ENCODE measurements at places on chromosomes 5 and 9.
A peak's percentile ranks its signal among the peaks of the same experiment; 100 is the strongest.

DNA sequence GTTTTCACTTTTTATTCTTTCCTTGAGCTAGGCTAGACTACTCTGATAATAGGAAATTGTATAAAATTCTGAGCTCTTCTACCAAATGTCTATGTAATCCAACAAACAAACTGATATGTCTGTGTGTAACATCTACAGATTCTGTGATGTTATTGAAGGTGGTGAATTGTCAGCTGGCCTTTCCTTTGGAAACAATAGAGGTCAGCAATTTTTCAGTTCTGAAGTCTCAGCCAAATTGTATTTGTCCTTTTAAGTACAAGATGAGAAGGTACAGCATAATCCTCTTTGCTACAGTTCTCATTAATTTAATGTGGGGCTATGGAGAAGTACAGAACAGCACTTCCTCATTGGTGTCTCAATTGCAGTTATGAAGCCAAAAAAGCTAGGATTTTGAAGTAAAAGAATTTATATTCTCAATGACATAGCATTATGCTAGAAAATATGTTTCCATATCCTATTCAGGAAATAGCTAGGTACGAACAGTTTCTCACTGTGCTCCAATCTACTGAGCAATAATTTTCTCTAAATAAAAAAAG, 198.0 kb downstream of the HINT1 start:
- no peak for DNase-seq

- DNase-seq = no peak
Measured at GRCh38 chr5:173653822-173654523, 37.5 kb upstream of the BOD1 start.

DNA sequence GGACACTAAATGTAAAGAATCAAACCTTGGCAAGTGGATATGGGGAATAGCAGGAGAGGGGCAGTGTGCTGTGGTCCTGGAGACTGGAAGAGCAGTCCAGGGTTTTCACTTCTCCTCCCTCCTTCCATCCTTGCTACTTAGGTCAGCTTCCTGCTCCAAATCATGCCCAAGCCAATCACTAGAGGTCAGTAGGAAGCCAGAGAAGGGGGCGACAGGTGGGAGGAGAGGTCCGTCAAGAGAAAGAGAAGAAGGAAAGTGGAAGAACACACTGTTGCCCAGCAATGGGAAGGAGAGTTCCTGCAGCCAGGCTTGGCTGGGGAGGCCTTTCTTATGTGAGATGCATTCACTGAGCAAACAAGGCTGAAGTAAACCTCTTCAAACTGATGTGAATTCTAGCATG, 289.6 kb downstream of the DTWD2 start:
- no peak for DNase-seq

DNA sequence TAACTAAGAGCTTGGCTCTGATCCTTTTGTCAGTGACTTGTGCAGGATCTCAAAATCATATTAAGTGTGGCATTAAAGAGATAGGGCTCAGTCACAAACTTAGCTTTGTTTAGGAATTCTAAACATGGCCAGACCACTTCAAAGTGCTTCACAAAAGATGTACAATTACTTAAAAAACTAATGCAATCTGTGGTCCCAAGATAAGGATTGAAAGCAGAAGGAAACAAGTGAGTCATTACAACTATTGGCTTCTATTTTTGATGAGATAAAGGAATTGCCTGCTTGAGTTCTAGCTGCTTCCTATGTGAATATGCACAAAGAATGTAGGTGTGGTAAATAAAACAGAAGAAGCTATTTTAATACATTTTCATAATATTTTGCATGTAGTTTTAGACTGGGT, 44.9 kb upstream of the SLC12A2 start:
- DNase-seq = no peak

DNA sequence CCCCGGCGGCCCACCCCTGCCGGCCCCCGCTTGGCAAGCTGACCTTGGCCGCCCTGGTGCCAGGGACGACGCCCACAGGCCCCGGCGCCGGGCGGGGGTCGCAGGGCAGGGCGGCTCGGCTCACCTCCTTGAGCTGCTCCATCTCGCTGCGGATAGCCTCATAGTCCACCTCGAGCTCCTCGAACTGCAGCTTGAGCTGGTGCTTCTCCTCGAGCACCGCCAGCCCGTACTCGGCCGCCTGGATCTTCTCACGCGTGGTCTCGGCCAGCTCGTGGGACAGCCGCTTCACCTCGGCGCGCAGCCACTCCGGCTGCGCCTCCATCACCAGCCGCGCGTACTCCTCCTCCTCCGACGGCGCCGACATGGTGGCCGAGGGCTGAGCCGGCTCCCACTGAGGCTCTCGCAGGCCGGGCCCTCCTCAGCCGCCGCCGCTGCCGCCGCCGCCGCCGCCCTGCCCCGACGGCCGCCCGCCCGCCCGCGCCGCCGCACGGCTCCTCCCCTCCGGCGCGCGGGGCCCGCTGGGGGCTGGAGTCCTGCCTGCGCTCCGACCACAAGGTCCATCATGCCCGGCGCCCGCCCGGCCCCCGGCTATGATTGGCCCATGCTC, at the start of gene BICD2:
Gene BICD2 (minus strand): TSS at position 453 of the 607 bp plus-strand sequence. CDS start 89 bp downstream, at position 364.
- no peak for DNase-seq

DNA sequence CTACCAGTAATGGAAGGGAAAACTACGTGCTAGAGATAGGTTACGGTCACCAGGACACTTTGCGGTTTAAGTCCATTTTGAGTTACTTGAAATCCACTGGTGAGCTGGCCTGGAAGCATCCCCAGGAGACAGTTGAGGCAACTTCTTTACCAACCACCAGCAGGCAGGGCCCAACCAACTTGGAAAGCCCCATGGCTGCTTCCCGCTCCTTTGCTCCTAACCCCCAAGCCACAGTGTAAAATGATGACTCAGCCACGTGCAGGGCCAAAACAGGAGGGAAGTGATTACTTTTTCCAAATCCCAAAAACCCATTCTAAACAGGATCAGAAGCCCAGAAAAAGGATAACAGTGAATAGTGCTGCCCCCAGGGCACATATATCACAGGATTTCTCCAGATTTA, 87.4 kb downstream of the PAX5 start:
- DNase-seq = no peak

GRCh38 chr5:155008669-155009068, 4.9 kb upstream of the KIF4B start:
- DNase-seq = no peak

DNA sequence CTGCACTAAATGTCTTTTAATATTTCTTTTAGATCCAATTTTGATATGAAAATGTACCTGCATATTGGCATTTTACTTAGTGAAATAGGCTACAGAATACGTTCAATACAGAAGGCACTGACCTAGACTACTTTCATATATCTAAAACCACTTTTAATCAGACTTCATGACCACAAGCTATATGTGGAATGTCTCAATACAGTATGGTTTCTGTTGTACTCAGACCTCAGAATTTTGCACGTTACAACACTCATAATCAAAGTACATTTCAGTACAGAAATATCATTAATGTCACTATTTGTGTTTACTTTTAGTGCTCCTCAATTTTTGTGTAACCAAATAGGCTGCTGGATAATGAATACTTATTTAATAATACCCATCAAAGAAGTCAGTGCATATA, 74.8 kb downstream of the MEF2C start:
- no peak for DNase-seq

- DNase-seq = no peak
Measured at GRCh38 chr5:149561848-149562247, 10.6 kb upstream of the CSNK1A1 start.

- peak; percentile 34 for DNase-seq
Measured at GRCh38 chr5:160199410-160199911, 29.8 kb upstream of the FABP6 start.

DNA sequence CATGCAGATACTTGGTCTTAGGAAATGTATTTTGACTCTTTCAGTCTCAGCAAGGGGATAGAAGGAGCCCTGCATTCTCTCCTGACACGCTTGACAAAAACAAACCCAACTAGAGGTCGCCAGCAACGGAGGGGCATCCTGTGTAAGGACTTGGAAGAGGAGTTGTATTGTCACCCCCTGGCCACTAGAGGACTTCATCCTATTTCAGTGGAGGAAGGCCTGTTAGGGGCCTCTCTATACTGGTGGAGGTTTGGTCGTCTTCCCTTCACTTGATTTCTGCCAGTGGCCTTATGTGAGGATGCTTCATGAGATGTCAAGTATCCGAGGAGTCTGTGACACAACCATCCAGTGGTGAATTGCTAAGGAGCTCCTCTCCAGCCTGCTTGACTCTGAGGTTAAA, 122.8 kb upstream of the STC2 start:
- peak; percentile 36 for DNase-seq

DNA sequence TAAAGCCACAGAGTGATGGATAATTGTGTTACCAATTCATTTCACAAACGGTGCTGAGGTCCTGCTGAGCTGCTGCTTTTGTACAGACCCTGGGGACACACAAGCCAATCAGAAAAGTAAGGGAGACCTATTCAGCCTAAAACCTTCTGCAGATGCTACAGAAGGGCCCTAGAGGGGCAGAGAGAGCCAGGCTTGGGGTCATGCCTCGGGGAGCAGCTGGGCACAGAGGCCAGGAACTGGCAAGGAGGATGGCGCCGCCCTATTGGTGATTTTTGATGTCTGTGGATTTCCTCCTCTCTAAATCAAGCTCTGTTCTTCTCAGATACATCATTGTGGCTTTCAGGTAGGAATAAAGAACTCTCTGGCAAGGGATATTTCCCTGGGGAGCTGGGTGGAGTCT, 181.9 kb downstream of the ZNF462 start:
- DNase-seq = no peak

- no peak for DNase-seq
Measured at GRCh38 chr5:175736652-175737051, 78.8 kb downstream of the HRH2 start.

DNA sequence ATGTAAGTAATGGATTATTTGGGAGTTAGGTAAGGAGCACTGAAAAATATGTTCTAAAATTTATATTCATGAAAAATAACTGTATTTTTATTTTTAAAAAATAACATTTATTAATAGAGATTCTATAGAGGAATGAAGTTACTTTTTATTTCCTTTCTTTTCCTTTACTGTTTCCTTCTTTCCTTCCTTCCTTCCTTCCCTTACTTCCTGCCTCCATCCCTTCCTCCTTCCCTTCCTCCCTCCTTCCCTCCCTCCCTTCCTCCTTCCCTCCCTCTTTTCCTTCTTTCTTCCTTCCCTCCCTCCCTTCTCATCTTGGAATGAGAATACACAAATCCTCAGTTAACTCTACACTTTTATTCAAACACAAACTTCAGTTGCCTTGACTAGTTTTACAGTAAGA, 560.1 kb downstream of the RAB3C start:
- no peak for DNase-seq

DNA sequence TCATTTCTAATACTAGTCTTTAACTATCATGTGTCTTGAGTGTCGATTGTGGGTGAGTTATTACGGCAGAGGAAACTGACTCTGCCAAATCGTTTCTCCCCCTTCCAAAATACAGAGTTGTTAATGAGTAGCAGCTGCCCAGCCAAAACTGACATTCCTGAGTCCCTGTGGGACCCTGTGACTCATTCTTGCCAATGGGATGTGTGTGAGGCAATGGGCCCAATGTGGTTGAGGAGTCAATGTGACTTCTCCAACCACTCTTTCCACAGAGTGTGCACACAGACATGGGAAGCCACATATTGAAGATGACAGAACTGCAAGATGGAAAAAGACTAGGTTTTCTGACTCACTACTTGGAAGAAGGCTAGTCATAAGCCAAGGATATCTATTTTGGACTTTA, 434.7 kb downstream of the DTWD2 start:
- no peak for DNase-seq

GRCh38 chr9:77316058-77316457, 138.7 kb downstream of the VPS13A start:
- DNase-seq = no peak

DNA sequence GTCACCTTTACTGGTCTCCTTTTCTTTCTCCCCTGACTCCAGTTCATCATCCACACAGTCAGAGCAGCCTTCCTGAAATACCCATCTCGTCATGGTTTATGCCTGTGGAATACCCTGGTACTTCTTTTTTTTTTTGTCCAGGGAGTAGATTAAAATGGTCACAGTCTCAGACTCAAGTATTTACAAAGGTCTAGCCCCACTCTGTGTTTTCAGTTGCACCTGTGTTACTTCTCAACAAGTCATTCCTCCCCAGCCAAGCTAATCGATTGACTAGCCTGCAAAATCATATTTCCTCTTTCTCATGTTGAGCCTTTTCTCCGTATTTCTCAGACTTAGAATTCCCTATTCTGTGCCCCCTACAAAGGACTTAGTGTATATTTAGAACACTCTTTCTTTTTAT, 155.2 kb upstream of the KCNN2 start:
- no peak for DNase-seq

GRCh38 chr9:131709771-131710431, 30.0 kb downstream of the RAPGEF1 start:
- DNase-seq = no peak

DNA sequence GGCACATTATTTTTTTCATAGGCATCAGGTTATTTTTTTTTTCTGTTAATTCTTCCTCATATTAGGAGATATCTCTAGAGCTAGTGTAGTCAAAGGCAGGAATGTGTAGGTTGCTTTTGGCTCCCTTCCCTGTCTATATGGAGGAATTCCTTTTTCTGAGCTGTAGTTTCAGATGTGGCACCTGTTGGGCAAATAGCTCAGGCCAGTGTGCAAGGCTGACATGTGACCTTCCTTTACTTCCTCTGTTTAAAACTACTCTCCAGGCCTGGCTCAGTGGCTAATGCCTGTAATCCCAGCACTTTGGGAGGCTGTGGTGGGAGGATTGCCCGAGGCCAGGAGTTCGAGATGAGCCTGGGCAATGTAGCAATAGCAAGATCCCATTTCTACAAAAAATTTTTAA, 40.5 kb upstream of the KIAA1958 start:
- DNase-seq = no peak
